NCI-H187 treated with DMSO at 0.1 percent for 48 hours (cell line): ENCODE measurements at places on chromosomes 6 and 20.

- no peak for DNase-seq
These were observed 261.3 kb downstream of the TMEM242 start for GRCh38 chr6:157061770-157062594.

DNA sequence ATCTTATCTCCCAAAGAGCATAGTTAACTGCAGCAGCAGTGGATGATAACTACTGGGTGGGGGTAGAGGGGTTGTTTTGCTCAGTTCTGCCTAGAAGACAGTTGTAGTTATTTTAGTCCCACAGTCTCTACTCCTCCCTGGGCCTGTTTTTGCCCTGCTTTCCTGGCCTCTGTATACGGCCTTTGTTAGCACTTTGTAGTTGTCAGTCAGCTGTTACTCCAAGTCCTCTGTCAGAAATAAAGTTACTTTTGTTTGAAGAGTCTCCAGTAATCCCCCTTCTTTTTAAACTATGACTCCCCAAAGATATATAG lies 113.9 kb downstream of the SLC16A10 start:
- no peak for DNase-seq

DNA sequence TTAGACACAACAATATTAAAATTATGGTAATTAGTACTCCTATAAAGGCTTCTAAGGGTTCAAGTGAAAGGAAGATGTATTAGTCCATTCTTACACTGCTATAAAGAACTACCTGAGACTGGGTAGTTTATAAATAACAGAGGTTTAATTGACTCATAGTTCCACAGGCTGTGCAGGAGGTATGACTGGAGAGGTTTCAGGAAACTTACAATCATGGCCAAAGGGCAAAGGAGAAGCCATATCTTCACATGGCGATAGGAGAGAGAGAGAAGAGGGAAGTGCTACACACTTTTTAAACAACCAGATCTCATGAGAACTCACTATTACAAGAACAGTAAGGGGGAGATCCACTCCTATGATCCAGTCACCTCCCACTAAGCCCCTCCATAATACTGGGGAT lies 52.9 kb downstream of the TINAG start:
- DNase-seq: no peak

DNA sequence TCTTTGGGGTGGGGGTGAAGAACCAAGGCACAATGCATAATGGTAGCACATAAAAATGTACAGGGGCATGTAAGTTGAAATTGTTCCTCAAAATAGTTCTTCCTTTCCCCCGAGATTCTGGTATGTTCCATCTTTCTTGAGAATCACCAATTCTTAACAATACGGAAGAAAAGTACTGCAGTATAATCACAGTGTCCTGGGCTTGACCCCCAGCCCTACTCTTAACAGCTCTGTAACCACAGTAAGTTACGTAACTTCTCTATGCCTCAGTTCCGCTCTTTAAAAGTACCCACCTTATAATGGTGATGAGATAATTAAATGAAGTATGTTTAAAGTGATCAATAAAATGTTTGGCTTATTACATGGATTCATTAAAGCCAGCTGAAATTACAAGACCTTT lies 104.5 kb downstream of the SMLR1 start:
- no peak for DNase-seq

DNA sequence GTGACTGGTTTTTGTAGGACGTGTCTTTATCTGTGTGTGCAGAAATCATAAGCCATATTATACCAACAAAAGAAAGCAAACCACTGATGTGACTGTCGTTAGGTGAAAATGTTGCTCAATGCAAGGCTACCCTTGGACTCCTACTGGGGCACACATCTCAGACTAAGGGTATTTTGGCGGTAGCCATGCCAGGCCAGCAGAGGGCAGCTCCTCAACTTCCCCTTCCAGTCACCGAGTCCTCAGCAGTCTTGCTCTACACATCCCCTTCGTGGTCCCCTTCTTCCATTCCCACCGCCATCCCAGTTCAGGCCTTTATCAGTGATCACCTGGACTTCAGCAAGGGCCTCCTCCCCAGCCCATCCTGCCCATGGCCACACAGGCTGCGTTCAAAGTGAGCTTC lies 113.7 kb upstream of the GGTLC1 start:
- DNase-seq: no peak

DNA sequence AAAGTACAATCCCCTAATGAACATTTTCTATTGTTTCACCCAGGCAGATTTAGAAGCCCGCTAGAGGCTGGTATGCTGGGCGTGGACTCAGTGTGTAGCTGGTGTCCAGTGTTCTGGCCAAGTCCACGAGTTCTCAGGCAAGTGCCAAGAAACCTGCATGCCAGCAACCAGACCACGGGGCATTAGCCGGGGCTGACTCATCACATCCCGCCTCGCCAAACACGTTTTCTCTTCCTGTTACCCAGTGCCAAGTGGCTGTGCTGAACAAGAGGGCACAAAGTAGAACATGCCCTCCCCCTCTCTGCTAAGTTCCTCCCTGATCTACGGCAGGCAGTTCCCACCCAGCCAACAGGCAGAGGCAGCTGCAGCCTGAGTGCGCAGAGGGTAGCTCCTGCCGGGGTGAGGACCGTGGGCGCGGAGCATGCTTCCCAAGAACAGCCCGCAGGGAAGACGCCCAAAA lies 29.6 kb downstream of the RAMACL start:
- no peak for DNase-seq

GRCh38 chr6:134662077-134662700 lies 287.7 kb downstream of the ALDH8A1 start:
- no peak for DNase-seq

DNA sequence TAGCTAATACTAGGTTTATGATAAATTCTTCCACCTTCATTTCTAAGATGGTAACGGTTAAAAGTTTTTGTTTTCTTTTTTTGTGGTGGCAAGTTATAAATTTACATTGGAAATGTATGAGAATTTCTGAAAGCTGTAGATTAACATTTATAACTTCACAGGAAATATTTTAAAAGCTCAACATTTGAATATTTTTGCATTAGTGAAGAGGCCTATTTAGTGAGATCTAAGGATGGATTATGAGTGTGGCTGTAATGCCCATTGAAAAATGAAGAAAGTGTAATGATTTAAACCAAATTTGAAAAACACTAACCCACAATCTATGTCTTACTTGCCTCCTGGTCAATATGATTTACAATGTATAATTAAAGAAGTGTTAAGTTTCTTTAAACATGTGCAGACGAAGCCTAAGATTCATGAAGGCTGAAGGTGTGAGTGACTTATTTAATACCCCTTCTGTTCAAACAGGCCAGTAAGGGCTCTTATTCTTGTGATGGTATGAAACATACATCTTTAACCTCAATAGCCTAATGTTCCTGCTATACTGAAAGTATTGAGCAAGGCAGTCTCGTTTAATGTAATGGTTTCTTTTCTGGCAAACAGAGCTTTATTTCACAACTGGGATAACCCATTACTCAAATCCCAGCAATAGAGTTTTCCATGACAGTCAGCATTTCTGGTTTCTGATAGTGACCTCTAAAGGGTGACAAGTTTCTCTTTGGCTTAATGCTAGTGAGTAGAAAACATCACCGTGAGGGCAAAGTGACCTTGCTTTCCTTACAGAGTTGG lies 13.2 kb downstream of the HDGFL1 start:
- DNase-seq: no peak

- DNase-seq: no peak
These were observed 585.3 kb upstream of the FLRT3 start for GRCh38 chr20:14922503-14923267.

GRCh38 chr6:155493026-155493693 lies 37.5 kb upstream of the NOX3 start:
- no peak for DNase-seq

- DNase-seq: no peak
These were observed 368.3 kb upstream of the MANEA start for GRCh38 chr6:95209074-95209473.

GRCh38 chr6:41077536-41077935 lies 4.8 kb downstream of the NFYA start:
- no peak for DNase-seq

DNA sequence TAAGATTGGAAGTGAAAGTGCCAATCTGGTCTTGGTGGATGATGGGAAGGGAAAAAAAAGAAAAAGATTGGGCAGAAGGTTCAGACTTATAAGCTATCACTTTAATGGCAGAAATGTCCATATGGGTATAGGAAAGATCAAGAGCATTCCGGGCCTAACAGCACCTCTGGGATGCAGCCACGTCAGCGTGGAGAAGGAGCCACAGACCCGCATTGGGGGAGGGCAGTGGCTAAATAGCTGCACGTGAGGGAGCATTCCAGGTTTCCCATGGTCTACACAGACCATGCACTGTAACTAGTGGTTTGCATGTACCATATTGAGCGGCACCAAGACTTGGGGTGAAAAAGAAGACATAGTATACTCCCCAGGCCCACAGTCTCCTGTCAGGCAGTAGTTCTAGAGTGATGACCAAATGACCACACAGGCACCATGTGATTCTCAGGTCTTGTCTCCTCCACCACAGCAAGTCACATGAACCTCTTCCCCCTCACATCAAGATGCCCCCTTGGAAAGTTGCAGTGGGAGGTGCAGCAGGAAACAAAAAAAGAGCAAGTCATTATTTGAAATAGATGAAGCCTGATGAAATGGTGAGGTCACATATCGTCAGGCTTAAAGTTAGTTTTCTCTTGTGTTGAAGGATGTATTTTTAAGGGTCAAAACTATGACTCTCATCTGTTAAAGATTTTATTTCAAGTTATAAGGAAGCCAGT lies 94.4 kb upstream of the TNFAIP3 start:
- DNase-seq: no peak

GRCh38 chr6:68649669-68650068 lies 14.6 kb downstream of the ADGRB3 start:
- no peak for DNase-seq

DNA sequence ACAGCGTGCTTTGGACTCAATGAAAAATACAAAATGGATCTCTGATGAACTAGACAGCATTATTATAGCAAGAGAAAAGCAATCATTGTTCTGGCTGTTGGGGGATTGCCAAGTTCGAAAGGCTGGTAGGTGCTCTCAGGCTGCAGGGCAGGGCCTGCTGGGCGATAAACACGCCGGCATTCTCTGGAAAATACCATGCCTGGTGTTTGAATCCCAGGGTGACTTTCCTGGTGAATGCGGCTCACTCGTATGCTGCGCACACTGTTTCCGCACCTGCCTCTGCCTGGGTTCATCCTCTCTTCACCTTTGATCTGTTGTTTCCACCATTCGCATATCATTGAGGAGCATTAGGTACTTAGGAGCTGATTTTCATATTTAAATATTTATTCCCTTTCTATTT lies 37.4 kb downstream of the GCNT2 start:
- no peak for DNase-seq

- no peak for DNase-seq
These were observed 16.1 kb downstream of the PLA2G7 start for GRCh38 chr6:46719099-46719498.

DNA sequence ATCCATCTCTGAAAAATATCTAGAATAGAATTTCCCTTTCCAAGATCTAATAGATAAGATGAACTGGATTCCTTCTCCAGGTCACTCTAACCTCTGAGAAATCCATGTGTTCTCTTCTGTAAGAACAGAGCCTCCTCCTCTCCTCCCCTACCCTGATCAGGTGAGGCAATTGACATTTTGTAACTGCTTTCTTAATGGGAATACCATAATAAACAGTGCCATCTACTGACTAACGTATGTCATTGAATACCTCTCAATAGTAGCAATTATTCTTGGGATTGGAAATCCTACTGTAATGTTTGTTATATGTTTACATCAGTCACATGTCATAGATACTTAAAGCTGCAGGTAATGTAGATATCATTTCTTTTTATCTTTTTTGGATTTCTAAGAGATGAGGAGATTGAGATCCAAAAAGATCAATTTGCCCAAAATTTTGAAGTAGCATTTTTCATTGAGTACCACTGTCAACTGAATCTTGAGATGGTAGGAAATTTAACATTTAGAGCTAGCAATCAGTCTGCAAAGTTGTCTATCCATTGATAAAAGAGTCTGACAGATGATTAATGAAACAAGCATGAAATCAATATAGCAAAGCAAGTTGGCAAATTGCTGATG lies 365.8 kb upstream of the HSF2 start:
- no peak for DNase-seq

- DNase-seq: no peak
These were observed 50.6 kb downstream of the TRAF3IP2 start for GRCh38 chr6:111555036-111555435.

- no peak for DNase-seq
These were observed 20.0 kb upstream of the TMEM14A start for GRCh38 chr6:52650941-52651340.

GRCh38 chr6:146981981-146982380 lies 222.2 kb upstream of the STXBP5 start:
- no peak for DNase-seq

- DNase-seq: no peak
These were observed 56.6 kb downstream of the IL22RA2 start for GRCh38 chr6:137116807-137117206.

DNA sequence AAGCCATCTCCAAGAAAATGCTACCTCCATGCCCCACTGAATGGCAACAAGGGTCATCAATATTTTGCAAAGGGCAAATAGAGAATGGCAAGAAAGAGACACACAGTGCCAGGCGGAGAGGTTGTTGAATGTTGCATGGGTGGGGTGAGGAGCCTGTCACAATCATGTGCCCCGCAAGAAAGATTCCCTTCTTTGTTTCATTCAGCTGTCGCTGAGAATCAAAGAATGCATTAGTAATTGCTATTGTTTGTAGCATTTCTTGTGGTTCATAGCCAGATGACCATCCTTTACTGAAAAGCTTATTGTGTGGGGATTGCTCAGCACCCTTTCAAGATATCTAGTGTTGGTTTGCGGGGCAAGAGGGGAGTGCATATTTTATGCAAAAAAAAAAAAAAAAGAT lies 166.5 kb upstream of the QKI start:
- no peak for DNase-seq

DNA sequence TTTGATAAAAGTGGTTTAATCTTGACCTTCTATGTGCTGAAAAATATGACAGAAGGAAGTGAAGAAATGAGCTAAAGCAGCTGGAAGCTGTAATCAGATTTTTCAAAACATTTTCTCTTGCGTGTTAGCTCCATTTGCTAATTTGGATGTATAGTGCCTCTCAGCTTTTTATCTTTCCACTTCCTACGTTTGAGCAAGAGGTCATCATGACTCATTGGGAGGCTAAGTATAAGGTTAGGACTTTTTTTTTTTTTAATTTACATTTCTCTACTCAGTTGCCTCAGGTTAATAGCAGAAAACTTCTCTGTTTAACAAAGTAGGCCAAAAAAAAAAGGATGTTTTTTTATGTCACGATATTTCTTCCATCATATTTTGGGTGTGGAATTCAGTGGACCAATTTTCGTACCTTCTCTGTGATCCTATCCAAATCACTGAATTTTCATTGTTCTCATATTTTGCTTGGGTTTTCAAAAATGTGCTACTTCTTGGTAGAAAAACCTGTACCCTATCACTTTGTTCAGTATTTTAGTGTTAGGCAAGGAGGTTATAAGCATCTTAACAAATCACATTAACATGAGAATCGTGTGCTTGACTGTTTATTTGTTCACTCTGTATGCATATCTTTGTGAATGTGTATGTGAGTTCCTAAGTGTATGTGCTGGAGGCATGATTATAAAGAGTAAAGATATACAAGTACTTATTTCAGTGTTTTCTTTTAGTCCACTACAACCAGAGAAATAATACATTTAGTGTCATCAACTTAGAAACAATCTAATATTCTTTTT lies 1028.3 kb upstream of the EYS start:
- DNase-seq: no peak

- DNase-seq: no peak
These were observed 161.1 kb downstream of the EYS start for GRCh38 chr6:65545920-65546319.

- DNase-seq: no peak
These were observed 10.5 kb upstream of the RSPO4 start for GRCh38 chr20:1012359-1013168.
